ENCODE measurements at places on chromosomes 5 and 9. TPM values are rescaled to one million over a fixed set of nuclear protein-coding genes. Genes with fewer than 3 reads are reported as not detected.

The HRCT1 gene
- 3.3 TPM for total RNA-seq

The GPR151 gene
- total RNA-seq = not detected

The LRRC70 gene
- total RNA-seq = 0.31 TPM

DNA sequence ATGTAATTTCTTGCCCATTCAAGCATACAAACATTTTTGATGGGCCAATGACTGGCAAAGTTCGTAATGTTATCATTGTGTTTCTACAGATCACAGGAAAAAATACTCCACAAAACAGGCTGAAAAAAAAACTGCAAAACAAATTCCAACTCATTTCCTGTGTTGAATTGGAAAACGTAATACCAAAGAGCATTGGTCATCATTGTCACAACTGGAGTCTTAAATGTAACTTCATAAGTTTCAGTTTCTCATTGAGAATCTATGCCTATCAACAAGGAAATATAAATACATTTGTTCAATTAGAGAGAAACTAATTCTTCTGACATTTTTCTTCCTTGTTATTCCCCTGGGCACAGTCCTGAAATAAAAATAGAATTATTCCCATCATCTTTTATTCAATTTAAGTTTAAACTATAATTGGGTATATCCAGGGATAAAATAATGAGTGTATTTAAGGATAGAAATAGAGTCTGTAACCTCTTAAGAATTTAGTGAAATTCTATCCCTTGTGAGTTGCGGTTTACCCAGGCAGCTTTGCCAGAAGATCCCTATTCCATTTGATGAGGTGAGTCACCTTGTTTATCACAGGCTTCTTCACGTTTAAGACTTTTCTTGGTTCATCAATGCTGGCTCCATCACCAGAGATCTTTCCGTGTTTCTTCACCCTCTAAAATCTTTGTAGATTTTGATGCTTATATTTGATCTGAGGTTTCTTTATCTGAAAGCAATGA, 112.7 kb upstream of the ITGA1 start:
- DNase-seq = peak; percentile 85

DNA sequence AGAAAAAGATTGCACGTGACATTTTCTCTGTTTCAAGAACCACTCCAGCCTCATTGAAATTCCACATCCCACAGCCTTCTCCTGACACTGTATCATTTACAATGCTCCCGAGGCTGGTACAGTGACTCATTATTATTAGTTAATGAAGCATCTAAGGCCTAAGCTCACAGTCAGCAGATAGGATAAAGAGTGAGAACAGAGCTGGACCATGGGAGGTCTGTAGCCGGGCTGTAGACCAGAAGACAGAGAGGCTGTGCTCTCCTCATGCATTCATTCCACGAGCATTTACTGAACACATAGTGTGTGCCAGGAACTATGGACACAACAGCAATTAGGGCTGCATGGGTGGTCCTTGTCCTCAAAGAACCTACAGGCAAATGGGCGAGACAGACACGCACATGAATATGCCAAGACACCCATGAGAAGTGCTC, 47.3 kb upstream of the GALNT10 start:
- no peak for DNase-seq

GRCh38 chr5:95102687-95103086, 182.2 kb downstream of the MCTP1 start:
- DNase-seq = no peak
